ENCODE measurements at places on chromosomes 4 and X.

GRCh38 chrX:129593137-129593536 is 53.1 kb downstream of the OCRL start:
- DNase-seq: no peak

- DNase-seq: no peak
These were observed 14.6 kb downstream of the CCKAR start for GRCh38 chr4:26475716-26476115.

DNA sequence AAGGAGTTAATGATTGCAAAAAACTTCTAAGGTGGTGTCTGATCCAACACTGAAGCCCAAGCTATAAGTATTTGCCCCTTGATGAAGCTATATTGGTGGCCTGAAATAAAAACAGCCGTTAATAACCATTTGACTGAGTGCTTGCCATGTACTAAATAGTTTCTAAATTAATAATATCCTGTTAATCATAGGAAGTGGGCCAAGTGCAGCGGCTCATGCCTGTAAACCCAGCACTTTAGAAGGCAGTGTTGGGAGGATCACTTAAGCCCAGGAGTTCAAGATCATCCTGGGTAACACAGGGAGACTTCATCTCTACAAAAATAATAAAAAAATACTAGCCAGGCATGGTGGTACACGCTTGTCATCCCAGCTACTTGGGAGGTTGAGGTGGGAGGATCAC is 8.3 kb downstream of the NDP start:
- DNase-seq: no peak

DNA sequence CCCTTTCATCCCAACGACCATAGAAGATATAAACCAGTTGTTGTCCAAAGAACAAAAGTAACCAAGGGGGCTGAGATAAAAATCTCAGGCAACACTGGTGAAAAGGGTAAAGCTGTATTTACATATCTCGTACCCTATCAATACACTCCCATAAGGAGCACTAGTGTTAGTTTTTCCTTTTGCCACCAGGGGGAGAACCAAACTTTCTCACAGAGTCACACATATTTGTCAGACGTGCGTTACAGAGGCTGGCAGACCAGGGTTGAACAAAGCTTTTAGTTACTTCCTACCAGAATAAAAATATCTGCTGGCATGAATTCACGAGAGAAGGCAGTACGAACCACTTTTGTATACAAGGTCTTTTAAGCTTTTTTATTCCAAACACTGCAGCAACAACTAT is 88.3 kb downstream of the AMELX start:
- peak; percentile 79 for DNase-seq

GRCh38 chrX:13469963-13470684 is 99.3 kb upstream of the EGFL6 start:
- DNase-seq: no peak

GRCh38 chr4:42543762-42544161 is 113.1 kb downstream of the ATP8A1 start:
- no peak for DNase-seq

DNA sequence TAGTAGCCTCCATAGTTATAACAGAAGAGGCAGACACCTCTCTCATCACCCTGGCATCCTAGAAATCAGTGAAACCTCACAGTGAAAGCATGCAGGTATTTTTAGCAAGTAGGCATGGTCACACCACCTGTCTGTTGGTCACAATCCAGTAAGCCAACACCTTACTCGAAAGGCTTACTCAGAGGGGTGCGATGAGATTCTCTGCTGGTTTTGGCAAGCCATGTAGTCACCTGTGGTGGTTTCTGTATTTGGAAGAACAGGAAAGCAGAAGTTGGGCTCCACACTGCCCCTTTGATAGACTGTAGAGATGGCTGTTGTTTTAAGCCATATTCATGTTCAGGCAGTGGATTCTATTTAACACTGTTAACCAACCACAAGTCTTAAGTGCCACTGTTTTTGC is 134.7 kb downstream of the DCLK2 start:
- DNase-seq: peak; percentile 7

DNA sequence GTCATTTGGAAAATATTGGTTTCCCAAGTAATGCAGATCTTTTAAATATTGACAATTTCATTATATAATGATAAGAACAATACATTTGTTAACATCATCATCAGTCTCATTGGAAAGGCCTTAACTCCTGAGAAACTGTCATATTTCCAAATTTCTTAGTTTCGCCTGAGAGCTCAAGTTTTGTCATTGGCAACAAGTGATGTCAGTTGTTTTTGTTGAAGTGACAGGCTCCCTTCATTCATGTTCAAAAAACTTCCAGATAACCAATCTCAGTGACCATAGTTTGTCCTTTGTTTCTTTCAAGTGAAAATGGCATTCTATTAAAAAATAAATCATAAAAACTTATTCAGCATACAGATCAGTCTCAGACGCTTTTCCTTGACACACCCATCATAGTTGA is 71.8 kb downstream of the HMGB2 start:
- no peak for DNase-seq

- DNase-seq: peak; percentile 24
These were observed 17.2 kb downstream of the BTK start for GRCh38 chrX:101368800-101369199.

DNA sequence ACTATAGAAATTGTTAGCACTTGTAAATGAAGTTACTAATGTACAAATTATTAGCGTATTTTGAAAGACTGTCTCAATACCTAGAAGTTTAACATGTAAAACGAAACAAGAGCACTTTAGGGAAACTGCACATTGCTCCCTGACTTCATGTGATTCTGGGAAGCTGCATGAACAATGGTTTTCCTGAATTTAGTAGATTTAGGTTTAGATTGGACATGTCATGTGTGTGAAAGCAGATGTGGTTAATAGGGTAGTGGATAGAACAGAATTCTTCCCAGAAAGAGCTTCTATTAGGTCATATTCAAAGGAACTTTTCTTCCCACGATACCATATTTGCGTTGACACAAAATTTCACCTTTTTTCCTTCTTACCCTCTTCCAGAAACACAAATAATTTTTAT is 14.9 kb upstream of the CXCL8 start:
- no peak for DNase-seq

GRCh38 chr4:3223956-3224748 is 24.8 kb upstream of the MSANTD1 start:
- no peak for DNase-seq

DNA sequence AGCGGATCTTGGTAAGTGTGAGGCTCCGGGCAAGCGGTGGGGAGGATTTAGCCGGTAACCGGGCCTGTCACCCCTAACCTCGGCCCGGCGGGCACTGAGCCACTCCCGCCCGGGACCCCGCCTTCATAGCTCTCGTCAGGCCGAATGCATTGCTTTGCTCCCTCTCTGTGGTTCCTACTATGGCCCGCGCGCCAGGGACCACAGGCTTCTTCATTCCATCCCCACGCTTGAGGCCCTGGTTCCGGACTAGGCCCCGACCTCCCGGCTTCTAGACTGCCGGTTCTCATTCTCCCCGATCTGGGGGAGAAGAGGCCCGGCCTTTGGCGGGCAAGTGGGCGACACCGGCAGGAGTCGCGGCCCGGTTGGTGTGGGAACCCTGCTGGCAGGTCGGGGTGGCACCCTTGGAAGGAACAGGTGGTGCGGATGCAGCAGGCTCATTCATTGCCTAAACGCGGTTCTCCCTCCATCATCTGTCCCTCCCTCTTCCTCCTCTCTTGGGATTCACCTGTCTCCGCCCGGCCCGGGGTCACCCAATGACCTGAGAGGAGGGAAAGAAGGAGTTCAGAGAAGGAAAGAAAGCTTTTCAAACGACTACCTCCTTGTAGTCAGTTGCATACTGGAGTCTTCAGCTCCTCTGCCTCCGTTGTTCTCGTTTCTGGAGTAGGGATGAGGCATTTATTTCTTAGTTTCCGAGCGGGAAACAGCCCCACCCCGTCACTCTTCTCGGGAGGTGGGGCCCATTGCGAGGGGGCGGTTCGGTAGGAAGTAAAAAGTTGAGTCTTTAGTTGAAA is at the start of gene NDUFC1:
NDUFC1 (minus strand) TSS at position 657 of the 791 bp plus-strand sequence. CDS start 6,679 bp downstream, outside the sequence.
- DNase-seq: peak; percentile 86

GRCh38 chr4:188262464-188262863 is 123.2 kb downstream of the TRIML1 start:
- no peak for DNase-seq
